Natural killer cell (primary cell): ENCODE measurements at places on chromosomes 11 and 22. TPM values are rescaled to one million over a fixed set of nuclear protein-coding genes. Genes with fewer than 3 reads are reported as not detected.

DNA sequence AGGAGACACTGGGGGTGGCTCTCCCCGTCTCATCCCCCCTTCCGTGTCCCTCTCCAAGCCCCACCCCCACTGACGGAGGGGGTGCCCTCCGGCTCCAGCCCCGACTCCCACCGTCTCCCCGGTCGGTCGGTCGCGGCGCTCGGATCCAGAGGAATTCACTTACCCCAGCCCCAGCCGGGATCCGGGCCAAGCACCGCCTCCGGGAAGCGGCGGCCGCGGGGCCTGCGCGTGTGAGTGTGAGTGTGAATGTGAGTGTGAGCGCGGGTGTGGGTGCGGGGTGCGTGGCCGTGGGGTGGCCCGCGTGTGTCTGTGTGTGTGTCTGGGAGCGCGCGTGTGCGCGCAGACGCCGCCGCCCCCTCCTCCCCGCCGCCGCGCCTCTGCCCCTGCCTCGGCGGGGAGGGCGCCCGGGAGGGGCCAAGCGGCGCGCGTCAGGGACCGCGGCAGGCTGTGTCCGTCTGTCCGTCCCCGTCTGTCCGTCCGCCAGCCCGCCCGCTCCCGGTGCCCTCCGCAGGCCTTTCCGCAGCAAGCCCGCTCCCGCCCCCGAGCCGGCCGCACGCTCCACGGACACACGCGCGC is at the start of gene ELFN2:
TSS of gene ELFN2 (minus strand) at position 345 of the 576 bp plus-strand sequence. CDS start 51,945 bp downstream, outside the sequence.
- DNase-seq = peak; percentile 22

- no peak for DNase-seq
These were observed 6.0 kb upstream of the MALAT1 start for GRCh38 chr11:65492637-65493366.

DNA sequence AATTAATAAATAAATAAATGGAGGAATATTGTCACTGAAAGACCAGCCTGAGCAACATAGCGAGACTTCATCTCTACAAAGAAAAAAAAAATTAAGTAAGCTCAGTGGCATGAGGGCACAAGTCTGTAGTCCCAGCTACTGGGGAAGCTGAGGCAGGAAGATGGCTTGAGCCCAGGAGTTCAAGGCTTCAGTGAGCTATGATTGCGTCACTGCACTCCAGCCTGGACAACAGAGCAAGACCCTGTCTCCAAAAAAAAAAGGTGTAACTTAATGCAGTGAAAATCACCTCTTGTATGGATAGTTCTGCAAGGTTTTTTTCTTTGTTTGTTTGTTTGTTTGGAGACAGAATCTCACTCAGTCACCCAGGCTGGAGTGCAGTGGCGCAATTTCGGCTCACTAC is 4.6 kb upstream of the SYNGR1 start:
- DNase-seq = no peak

- no peak for DNase-seq
These were observed 287.9 kb downstream of the SWAP70 start for GRCh38 chr11:9951807-9952206.

GRCh38 chr22:50508897-50509296 is 873 bp downstream of the NCAPH2 start:
- DNase-seq = no peak

DNA sequence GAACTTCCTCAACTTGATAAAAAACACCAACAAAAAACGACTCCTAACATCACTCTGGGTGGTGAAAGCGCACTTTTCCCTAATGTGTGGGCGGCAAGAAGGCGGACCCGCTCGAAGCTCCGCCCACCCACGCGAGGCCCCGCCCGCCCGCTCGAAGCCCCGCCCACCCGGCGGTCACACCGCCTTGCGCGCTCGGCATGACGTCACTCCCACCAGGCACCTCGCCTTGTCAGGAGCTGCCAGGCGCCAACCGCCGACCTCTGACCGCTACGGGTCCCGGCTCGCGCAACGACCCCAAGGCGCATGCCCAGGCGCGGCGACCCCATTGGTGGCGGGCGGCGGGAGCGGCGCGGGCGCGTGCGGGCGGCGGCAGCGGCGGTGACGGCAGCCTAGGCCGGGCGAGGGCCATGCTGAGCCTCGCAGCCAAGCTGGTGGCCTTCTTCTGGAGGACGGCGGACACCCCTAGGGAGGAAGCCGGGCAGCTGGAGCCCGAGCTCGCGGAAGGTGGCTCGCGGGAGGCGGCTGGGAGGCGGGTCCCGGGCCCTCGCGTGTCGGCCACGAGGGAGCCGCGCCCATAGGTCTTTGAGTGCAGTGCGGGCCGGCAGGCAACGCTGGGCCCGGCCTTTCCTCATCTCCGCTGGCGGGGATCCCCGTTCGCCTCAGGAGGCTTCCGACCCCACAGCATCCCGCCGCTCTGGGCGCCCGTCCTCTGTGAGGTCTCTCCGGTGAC is at the start of gene MOV10L1:
TSS of gene MOV10L1 (plus strand) at position 325 of the 730 bp plus-strand sequence. CDS start at position 408, 83 bp downstream.
- DNase-seq = peak; percentile 66

DNA sequence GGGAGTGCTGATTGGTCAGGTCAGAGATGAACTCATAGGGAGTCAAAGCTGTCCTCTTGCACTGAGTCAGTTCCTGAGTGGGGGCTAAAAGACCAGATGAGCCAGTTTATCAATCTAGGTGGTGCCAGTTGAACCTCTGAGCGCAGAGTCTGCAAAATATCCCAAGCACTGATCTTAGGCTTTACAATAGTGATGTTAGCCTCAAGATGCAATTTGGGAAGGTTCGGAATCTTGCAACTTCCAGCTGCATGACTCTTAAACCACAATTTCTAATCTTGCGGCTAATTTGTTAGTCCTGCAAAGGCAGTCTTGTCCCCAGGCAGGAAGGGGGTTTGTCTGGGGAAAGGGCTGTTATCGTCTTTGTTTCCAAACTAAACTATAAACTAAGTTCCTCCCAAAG is 92.3 kb upstream of the PARVA start:
- no peak for DNase-seq

GRCh38 chr11:71917646-71918140 is 10.7 kb downstream of the XNDC1N start:
- no peak for DNase-seq

GRCh38 chr22:29635734-29636357 is 32.4 kb downstream of the NF2 start:
- DNase-seq = no peak

DNA sequence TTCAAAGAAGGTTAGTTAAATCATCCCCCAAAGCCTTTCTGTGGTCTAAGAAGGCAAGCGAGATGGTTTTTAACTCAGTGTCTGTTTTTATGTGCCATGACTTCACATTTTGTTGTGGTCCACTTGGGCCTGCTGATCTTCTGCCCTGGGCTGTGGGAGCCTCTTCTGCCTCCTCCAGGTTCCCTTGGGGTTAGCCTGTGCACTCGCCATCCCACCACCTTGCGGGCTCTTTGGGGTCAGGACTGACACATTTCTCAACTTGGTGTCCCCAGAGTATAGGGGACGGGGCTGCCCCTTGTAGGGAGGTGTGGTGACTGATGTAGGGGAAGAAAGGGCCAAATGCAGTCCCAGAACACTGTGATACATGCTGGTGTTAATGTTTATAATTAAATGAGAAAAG is 207.0 kb downstream of the TBC1D22A start:
- DNase-seq = no peak

GRCh38 chr11:2139123-2139521 is at the start of gene IGF2:
TSS of gene IGF2 (minus strand) at chr11:2139389. CDS start at chr11:2135523, 3,866 bp downstream.
- no peak for DNase-seq

SRSF8 gene
- 43.0 TPM for total RNA-seq

PIH1D2 gene
- not detected for total RNA-seq

SLC22A12 gene
- total RNA-seq = not detected

PRAME gene
- not detected for total RNA-seq

B4GAT1 gene
- 2.5 TPM for total RNA-seq

CHADL gene
- total RNA-seq = 0.35 TPM
